ENCODE measurements at places on chromosomes 16 and 17.

DNA sequence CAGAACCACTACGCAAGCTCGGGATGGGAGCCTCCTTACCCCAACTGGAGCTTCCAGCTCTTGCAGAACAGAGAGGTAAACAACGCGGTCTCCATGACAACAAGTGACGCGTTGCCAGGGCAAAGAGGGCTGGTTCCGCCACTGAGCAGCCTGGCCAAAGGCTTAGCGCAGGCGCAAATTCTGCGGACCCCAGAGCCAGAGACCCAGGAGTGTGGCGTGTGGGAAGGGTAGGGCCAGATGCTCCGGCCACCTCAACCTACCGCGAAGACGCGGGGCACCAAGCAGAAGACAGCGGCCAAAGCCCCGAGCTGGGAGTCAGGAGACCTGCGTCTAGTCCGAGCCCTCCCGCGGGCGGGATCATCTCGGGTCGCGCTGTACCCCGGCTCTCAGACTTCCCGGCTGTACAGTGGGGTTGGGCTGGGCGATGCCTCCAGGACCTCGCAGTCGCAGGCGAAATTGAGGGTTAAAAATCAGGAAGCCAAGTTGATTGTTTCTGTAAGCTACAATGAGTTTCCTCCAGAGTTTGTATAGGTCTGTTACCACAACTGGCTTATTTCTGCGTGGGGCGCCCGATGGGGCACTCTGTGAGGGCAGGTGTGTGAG lies at the start of gene TEKT1:
TSS of gene TEKT1 (minus strand) at position 69 of the 603 bp plus-strand sequence. CDS start 1,353 bp downstream, outside the sequence.
- DNase-seq: peak; percentile 64

- DNase-seq: no peak
Observed at GRCh38 chr16:48580925-48581500, 29.0 kb downstream of the N4BP1 start.

GRCh38 chr17:29930409-29931010 lies 482 bp upstream of the SSH2 start:
- DNase-seq: no peak

DNA sequence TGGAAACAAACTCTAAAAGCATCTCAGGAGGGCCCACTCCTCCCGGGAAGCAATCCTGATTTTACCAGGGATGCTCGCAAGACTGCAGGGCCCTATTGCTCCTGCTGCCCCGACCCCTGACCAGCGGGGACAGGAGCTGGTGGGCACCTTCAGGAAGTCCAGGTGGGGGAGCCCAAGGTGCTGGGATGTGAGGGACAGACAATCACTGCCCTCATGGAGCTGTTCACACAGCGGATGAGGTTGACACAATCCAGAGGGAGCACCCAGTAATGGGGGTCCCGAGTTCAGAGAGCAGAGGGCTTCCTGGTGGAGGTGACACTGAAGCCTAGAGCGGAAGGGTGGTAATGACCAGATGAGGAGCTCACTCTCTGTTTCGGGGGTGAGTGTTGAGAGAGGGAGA lies 126.2 kb downstream of the FOXL1 start:
- no peak for DNase-seq

GRCh38 chr16:84514295-84514873 lies 9.9 kb upstream of the MEAK7 start:
- DNase-seq: peak; percentile 28

DNA sequence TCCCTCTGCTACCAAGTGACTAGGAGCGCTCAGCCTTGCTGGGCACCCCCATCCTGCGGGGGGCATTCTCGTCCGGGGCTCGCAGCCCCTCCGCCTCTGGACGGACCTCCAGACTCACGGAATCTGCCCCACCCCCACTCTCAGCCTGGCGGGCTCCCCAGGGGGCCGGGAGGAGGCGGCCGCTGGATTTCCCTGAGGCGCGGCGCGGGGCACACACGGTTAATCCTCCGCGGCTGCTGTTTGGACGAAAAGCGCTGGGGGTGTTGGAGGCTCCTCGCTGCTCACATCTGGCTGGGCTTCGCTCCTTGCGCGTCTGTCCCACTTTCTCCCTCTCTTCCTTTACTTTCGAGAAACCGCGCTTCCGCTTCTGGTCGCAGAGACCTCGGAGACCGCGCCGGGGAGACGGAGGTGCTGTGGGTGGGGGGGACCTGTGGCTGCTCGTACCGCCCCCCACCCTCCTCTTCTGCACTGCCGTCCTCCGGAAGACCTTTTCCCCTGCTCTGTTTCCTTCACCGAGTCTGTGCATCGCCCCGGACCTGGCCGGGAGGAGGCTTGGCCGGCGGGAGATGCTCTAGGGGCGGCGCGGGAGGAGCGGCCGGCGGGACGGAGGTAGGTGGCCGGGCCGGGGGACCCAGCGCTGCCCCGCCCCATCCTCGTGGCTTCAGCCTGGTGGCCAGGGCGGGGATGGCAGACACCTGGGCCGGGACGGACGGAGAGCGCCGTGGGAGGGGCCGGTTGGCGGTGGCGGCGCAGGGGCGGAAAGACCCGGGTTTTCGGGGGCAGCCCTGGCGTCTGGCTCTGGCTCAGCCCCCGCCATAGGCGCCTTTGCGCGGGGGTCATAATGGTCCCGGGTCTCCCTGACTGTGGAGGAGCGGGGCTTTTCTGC lies at the start of gene C1QTNF1:
TSS of gene C1QTNF1 (plus strand) at position 284 of the 886 bp plus-strand sequence. CDS start 19,800 bp downstream, outside the sequence.
- DNase-seq: peak; percentile 40

- no peak for DNase-seq
Observed at GRCh38 chr17:47077576-47077975, 98.5 kb upstream of the RPRML start.

- DNase-seq: no peak
Observed at GRCh38 chr16:67677712-67678111, 11.1 kb downstream of the C16orf86 start.

- no peak for DNase-seq
Observed at GRCh38 chr17:6497496-6498221, 53.4 kb downstream of the PIMREG start.

- DNase-seq: no peak
Observed at GRCh38 chr16:68784226-68784625, 47.1 kb downstream of the CDH1 start.

DNA sequence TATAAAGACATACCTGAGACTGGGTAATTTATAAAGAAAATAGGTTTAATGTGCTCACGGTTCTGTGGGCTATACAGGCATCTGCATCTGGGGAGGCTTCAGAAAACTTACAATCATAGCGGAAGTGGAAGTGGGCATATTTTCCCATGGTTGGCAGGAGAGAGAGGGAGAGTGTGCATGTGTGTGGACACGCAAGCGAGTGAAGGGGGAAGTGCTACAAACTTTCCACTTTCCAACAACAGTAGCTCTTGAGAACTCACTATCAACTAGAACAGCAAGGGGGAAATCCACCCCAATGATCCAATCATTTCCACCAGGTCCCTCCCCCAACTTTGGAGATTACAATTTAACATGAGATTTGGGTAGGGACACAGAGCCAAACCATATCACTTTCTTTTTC lies 11.1 kb downstream of the TAOK1 start:
- no peak for DNase-seq

DNA sequence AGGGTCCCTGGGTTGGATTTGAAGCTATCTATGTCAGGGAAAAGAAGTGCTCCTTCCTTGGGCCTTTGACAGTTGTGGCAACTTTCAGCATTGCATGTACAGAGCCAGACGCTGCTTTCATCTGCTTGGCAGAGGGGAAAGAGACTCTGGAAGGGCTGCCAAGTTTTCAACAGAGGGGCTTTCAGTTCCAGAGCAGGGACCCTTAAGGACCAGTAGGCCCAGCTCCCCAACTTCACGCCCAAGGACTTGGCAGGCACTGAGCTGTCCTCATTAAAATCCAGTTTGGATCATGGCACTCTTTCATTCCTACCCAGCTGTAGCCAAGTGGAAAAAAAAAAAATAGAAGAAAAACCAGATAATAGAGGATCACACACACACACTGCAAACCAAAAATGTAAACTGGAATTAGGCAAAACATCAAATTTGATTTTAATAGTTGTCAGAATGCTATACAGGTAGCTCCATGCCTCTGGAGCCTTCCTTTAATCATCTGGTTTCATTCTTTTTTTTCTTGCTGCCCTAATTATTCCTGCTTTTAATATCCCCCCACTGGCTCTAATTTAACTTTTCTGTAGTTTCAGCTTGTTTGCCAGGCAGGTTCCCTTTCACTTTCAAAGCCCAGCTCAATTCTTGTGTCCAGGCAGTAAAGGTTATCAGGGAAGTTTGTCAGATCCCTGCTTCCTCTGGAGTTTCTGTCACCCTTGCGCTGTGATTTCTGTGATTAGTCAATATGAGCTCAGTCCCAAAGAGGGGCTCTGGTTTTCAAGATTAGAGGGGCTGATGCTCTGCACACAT lies 702.6 kb upstream of the CDH8 start:
- DNase-seq: no peak

DNA sequence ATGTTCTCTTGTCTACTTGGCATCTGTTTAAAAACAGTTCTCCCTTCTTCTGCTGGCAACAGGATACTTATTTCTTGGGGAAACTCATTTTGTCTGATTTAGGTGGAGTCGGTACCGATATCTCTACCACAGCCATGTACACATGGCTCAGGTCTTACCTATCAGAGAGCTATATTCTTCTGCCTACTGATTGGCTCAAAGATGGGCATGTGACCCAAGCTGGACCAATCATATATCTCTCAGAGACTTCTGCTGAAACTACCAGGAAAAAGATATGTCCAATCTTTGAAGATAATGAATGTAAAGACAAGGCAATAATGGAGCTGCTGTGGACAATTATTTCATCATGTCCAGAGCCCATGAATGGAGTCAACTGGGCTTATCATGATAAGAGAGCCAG lies 21.6 kb upstream of the SHISA9 start:
- no peak for DNase-seq

- DNase-seq: no peak
Observed at GRCh38 chr16:60329108-60329507, 1595.0 kb upstream of the GOT2 start.

- DNase-seq: peak; percentile 29
Observed at GRCh38 chr17:76353004-76353598, 615 bp downstream of the PRPSAP1 start.

DNA sequence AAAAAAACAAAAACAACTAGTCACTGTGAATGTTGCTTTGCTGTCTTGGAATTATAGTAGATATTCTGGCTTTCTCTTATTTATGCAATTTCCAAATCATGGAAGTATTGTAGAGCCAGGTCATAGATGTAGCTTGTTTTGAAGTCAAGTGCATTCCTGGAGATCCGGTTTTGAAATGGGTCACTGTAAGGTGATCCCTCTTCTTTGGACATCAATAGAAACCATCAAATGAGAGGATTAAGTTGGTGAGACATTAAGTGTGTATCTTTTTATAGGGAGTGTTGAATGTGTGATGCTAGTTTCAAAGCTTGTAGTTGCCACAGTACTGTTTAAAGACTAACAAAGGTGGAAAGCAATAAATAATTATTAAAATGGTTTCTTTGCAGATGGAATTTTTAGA lies 4.5 kb downstream of the PRKAR1A start:
- DNase-seq: no peak

Measured in activated naive CD8-positive, alpha-beta T cell treated with anti-CD3 and anti-CD28 coated beads, Interleukin-2, amount 50 U/mL, for 24 hours (primary cell).